ENCODE measurements at places on chromosomes 12 and 14.

DNA sequence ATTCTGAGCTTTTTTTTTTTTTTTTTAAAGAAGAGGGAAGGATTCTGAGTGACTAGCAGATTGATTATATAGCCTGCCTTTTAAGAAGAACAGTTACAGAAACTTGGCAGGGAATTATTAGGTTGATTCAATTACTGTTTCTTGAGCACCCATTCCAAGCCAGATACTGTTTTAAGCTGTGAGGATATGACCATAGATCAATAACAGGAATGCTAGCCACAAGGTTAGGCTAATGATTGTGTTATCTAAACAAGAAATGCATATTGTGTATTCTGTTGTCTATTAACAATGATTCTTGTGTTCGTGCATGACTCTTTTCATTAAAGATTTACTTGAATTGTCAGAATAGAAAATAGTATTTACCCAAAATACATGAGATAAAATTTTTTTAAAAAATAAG, 67.1 kb downstream of the PRORP start:
- no peak for DNase-seq

DNA sequence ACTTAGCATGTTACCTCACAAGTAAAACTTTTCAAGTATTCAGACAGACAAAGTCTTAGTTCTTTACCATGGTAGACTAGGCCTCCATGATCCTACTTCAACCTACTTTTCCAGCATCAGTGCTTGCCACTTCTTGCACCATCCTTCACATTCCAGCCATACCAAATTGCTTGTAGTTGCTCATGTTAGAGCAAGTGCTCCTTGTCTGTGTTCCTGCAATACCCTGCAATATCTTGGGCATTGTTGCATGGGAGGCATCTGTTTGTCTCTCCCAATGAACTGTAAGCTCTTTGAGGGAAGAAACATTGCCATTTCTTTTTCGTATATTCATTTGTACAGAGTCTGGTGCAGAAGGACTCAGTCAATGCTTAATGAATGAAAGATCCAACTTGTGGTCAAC, 78.0 kb downstream of the SRGAP1 start:
- peak; percentile 85 for DNase-seq

DNA sequence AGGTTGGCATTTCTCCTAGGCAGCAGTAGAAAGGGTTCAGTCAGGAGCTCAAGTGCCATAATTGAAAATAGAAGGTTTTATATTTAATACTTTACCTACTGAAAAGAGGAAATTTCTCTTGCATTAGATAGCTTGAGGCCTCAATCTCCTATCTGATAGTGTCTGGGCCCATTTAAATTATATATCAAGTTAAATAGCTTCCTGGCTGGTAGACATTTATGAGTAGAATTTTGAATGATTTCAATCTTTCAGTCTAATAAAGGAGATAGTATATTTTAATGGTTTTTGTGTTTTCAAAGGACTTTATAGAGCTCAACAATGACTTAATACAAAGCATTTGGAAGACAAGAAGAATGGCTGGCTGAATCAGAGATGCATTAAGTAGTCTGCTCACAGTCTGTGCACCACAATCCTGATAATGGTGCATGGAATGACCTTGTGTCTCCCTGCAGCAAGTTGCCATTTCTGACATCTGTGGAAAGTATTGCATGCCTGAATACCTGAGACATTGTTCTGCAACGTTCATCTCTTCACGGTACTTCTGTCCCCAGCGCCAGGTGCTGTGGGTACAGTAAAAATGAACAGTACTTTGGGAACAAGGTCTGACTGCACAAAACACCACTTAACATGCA, 974.1 kb downstream of the TMTC2 start:
- DNase-seq: no peak

GRCh38 chr12:132632521-132633228, 14.1 kb downstream of the P2RX2 start:
- no peak for DNase-seq

DNA sequence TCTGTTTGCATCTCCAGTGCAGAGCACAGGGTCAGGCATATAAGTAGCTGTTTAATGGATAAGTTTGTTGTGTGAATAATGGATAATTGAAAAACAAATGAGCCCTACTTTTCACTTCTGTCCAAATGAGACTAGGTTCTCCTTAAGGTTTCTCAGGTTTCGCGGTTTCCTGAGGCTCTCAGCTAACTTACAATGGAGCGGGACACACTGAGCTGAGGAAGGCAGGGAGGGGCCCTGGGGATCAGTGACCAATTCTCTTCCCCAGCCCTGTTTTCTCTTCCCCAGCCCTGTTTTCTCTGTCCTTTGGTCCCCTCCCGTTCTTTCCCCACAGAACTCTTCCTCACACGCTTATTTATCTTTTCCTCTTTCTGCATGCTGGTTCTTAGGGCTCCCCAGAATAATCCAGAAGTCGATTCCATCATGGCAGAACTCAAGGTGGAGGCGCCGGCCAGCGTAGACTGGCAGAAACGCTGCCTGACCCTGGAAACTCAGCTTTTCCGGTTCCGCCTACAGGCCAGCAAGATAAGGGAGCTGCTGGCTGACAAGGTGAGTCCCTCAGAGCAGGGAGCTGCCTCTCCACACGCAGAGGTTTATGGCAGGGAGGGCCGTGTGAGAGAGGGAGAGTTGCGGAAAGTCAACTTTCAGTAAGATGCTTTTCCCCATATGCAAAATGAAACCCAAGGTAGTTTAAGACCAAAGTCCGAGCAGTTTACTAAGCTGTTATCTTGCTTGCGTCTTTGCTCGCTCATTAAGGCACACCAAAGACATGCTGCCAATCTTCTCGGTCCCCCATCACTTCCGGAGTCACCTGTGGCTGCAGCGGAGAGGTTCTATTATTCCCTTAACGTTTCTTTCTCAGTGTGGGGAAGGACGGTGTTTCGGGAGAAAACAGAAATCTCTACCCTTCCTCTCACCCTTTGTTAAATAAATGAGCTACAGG, 8.6 kb downstream of the PLEKHH1 start:
- DNase-seq: no peak

GRCh38 chr12:100184549-100185145, 16.0 kb upstream of the ACTR6 start:
- DNase-seq: no peak

- DNase-seq: no peak
Observed at GRCh38 chr12:67444542-67444941, 175.4 kb downstream of the CAND1 start.
